ENCODE measurements at places on chromosomes 6 and 20.

- H3K36me3 ChIP-seq, result peaks cover 3% of the 10 kb centered on the region
- no peak for DNase-seq
- no peaks in the 10 kb centered on the region for H3K4me1 ChIP-seq
- H3K27ac ChIP-seq, result no peak overlapping the region
These were observed 365.6 kb downstream of the FARS2 start for GRCh38 chr6:5626727-5627426.

GRCh38 chr6:136772685-136773472, 19.4 kb downstream of the MAP3K5 start:
- peaks cover 4% of the 10 kb centered on the region for H3K27me3 ChIP-seq
- DNase-seq, result no peak
- H3K27ac ChIP-seq, result peak overlapping the region; percentile 17

GRCh38 chr6:107124934-107125348, 9.6 kb upstream of the BEND3 start:
- H3K27me3 ChIP-seq, result no peaks in the 10 kb centered on the region
- no peak for DNase-seq
- peaks cover 10% of the 10 kb centered on the region for H3K4me1 ChIP-seq
- no peaks in the 10 kb centered on the region for H3K36me3 ChIP-seq
- no peak overlapping the region for H3K27ac ChIP-seq

DNA sequence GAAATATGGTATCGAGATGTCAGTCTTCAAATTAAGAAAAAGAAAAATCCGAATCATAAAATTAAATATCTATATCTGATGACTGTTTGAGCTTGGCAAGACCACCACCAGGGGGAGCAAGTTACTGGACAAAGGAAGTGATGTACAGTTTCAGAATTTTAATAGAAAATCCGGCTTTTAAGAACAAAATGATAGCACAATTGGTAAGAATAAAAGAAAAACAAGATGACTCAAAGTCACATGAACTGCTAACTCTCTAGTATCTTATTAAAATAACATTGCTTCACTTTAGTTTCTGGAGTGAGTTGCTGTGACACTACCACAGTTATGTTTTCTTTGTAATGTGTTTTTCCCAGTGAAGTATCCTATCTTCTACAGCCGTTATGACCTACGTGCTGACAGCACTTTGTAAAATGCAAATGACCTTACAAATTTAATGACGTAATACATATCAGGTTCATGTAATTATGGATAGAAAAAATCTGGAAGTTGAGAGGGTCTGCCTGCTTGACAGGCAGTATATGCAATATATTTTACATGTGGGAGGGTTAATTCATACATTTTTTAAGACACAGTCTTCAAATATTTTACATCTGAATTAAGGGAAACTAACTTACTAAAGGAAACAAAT, 405.3 kb upstream of the HS3ST5 start:
- H3K27me3 ChIP-seq, result peaks cover 2% of the 10 kb centered on the region
- peak; percentile 29 for DNase-seq
- H3K4me1 ChIP-seq, result no peaks in the 10 kb centered on the region
- H3K4me3 ChIP-seq, result no peak overlapping the region

DNA sequence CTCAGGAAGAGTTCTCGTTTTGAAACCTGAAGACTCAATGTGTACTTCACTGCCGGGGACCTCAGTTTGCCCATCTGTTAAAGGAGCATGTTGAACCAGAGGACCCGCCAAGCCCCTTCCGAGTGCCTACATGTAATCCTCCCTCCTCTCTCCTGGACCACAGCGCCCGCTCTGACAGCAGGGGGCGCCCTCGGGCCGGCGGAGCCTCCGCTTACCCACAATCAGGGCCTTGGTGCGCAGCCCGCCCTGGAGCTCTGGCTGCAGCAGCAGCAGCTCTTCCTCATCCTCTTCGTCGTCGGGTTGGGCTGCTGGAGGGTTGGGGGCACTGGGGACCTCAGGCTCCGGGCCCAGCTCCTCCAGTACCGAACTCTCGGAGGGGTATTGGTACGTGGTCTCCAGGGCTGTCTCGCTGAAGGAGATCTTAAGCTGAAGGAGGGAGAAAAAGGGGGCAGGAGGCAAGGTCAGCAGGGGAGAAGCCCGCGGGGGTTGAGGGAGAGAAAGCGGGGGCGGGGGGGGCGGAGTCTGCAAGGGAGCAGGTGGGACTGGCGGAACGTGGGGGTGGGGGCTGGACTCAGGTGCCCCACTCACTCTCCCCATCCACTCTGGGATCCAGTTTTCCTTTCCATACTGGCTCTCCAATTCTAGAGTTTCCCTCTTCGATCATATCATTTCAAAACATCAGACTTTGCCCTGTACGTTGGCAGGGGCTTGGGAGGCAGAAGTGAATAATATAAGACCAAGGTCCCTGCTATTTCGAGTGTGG, 6.3 kb upstream of the DHX16 start:
- H3K36me3 ChIP-seq, result peaks cover 12% of the 10 kb centered on the region
- no peak overlapping the region for H3K27ac ChIP-seq
- peak; percentile 84 for DNase-seq
- H3K4me1 ChIP-seq, result peaks cover 18% of the 10 kb centered on the region
- H3K4me3 ChIP-seq, result no peak overlapping the region

- H3K36me3 ChIP-seq, result no peaks in the 10 kb centered on the region
- no peaks in the 10 kb centered on the region for H3K27me3 ChIP-seq
- DNase-seq, result no peak
- H3K4me1 ChIP-seq, result peaks cover 24% of the 10 kb centered on the region
- no peak overlapping the region for H3K4me3 ChIP-seq
- no peak overlapping the region for H3K27ac ChIP-seq
These were observed 117.1 kb upstream of the SPTLC3 start for GRCh38 chr20:12891643-12892042.

DNA sequence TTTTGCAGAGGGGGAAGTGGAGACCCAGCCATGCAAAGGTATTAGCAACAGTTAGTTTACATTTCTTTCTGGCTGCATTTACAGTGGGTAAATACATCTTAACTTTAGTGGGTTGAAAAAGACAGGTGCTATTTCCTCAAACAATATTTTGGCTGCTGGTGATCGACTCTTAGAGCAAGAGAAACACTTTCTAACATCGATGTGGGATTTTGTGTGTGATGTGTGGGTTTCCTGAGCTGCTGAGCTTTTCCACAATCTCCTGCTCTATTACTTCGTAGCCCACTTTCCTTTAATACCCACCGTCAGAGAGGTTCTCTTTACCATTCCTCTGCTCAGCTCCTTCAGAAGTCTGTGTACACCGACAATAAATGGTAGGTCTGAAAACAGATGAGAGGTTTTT, 339.0 kb downstream of the NRN1 start:
- peaks cover 3% of the 10 kb centered on the region for H3K4me1 ChIP-seq
- no peak for DNase-seq
- H3K27ac ChIP-seq, result no peak overlapping the region
- H3K36me3 ChIP-seq, result peaks cover 2% of the 10 kb centered on the region

GRCh38 chr20:25308671-25309394, 60.9 kb downstream of the PYGB start:
- DNase-seq, result no peak
- no peak overlapping the region for H3K4me3 ChIP-seq
- H3K4me1 ChIP-seq, result peaks cover 8% of the 10 kb centered on the region
- peak overlapping the region; percentile 17 for H3K27ac ChIP-seq
- H3K36me3 ChIP-seq, result peaks cover 3% of the 10 kb centered on the region

DNA sequence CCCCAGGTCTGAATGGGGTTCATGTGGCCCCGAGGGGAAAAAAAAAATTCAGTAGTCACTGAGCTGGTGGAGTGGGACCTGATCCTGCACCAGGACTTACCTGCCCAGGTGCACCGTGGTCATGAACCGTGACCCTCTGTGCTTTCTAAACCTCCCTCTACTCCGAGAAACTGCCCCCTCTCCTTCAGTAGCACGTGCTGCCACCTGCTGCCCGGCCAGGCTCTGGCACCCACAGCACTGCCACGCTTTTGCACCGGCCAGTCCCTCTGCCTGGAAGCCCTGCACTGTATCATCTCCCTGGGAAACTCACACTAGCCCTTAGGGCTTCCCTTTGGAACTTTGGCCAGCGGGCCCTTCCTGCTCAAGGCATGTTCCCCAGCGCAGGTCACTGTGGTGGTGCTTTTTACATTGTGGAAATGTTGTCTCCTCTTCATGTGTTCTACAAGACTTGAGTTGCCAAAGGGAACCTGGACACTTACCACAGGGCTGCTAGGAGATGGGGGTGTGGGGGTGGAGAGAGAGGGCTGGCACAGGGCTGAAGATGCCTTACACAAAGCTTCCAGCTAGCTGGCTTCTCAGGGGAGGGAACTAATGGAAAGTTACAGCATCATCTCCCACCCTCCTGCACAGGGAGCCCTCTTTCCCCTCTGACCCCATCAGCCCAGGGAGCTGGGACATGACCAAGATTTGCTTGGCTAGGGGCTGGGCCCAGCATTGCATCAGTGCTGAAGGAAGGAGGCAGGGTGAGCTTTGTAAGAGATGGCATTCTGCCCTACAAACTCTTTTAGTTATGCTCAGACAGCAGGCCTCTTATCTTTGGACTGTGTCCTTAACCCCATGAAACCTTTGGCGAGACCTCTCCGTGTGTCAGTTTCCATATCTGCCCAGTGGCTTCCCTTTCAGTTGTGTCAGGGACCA, 2.5 kb upstream of the PTPRT start:
- H3K4me3 ChIP-seq, result peak overlapping the region; percentile 52
- peaks cover 15% of the 10 kb centered on the region for H3K4me1 ChIP-seq
- peaks cover 41% of the 10 kb centered on the region for H3K27me3 ChIP-seq
- H3K36me3 ChIP-seq, result no peaks in the 10 kb centered on the region

DNA sequence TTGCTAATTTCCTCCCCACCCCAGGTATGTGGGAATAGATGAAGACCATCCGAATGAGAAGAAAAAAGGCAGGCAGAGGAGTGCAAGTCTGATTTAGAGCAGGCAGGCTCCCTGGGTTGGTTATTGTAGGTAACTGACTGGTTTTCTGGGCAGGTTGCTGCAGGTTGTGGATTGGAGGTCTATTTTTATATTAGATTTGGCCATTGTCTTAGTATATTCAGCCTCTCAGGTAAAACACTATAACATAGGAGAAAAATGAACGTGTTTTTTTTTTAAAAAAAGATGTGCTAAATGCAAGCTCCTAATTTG, 492 bp upstream of the TBC1D7 start:
- peak overlapping the region; percentile 97 for H3K27ac ChIP-seq
- DNase-seq, result no peak
- peaks cover 22% of the 10 kb centered on the region for H3K4me1 ChIP-seq

- peaks cover 52% of the 10 kb centered on the region for H3K4me1 ChIP-seq
- peak overlapping the region; percentile 82 for H3K4me3 ChIP-seq
- no peaks in the 10 kb centered on the region for H3K27me3 ChIP-seq
- DNase-seq, result no peak
These were observed 1.0 kb downstream of the BCL2L1 start for GRCh38 chr20:31721408-31722256.

- H3K4me1 ChIP-seq, result no peaks in the 10 kb centered on the region
- H3K27me3 ChIP-seq, result peaks cover 19% of the 10 kb centered on the region
- no peaks in the 10 kb centered on the region for H3K36me3 ChIP-seq
- DNase-seq, result no peak
These were observed 100.3 kb upstream of the MYL9 start for GRCh38 chr20:36441027-36441414.

DNA sequence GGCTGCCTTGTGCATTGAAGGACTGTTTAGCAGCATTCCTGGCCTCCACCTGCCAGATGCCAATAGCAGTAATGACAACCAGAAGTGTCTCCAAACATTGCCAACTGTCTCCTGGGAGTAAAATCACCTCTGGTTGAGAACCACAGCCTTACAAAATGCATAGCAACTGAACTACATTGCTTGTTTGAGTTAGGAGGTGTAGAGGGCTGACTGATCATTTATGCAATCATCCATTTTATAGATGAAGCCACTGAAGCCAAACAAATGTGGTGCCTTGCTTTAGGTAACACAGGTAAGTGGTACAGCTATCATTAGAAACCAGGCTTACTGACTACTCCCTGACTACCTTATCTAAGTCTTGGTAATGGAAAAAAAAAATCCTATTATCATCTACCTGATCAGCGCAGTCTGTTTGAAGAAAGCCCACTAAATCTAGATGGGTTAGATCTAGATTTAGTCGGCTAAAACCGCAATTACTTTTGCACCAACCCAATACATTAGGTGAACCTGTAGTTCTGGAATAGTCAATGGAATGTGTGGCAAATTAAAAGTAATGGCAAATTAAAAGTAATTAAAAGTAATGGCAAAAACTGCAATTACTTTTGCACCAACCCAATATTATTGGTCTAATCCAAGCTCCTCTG, 47.7 kb upstream of the F13A1 start:
- DNase-seq, result no peak
- no peak overlapping the region for H3K4me3 ChIP-seq
- no peak overlapping the region for H3K27ac ChIP-seq
- no peaks in the 10 kb centered on the region for H3K36me3 ChIP-seq
- H3K27me3 ChIP-seq, result peaks cover 7% of the 10 kb centered on the region

GRCh38 chr20:61130156-61130555, 121.9 kb upstream of the CDH4 start:
- no peaks in the 10 kb centered on the region for H3K4me1 ChIP-seq
- H3K36me3 ChIP-seq, result no peaks in the 10 kb centered on the region

- H3K27me3 ChIP-seq, result no peaks in the 10 kb centered on the region
- H3K4me1 ChIP-seq, result no peaks in the 10 kb centered on the region
- no peak for DNase-seq
- H3K27ac ChIP-seq, result no peak overlapping the region
- no peak overlapping the region for H3K4me3 ChIP-seq
These were observed 135.7 kb downstream of the BTBD3 start for GRCh38 chr20:12053353-12053752.

- H3K27me3 ChIP-seq, result no peaks in the 10 kb centered on the region
- peaks cover 24% of the 10 kb centered on the region for H3K4me1 ChIP-seq
- H3K4me3 ChIP-seq, result no peak overlapping the region
These were observed 100.2 kb upstream of the ARMC2 start for GRCh38 chr6:108748055-108748454.

DNA sequence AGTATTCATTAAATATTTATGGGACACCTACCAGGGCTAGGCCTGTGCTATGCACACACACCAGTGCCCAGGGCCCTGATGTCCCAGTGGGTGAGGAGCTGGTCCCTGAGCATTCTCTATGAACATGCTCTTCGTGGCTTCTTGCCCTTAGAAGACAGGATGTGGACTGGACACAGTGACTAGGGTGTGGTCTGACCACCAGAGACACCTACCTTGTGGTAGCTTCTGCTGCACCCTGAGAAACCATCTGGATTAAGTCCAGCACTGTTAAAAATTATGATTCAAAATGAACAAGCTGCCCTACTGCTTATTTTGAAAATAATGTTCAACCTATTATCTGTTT, 112.9 kb upstream of the RPS6KA2 start:
- peaks cover 66% of the 10 kb centered on the region for H3K27me3 ChIP-seq
- H3K36me3 ChIP-seq, result no peaks in the 10 kb centered on the region
- no peak overlapping the region for H3K4me3 ChIP-seq
- peaks cover 20% of the 10 kb centered on the region for H3K4me1 ChIP-seq
- H3K27ac ChIP-seq, result no peak overlapping the region

GRCh38 chr20:3818155-3819151, 1.9 kb upstream of the AP5S1 start:
- H3K27ac ChIP-seq, result peak overlapping the region; percentile 69
- peak; percentile 69 for DNase-seq
- peak overlapping the region; percentile 45 for H3K4me3 ChIP-seq
- H3K36me3 ChIP-seq, result no peaks in the 10 kb centered on the region

- no peaks in the 10 kb centered on the region for H3K27me3 ChIP-seq
- peak overlapping the region; percentile 75 for H3K27ac ChIP-seq
- H3K4me1 ChIP-seq, result peaks cover 12% of the 10 kb centered on the region
- no peak for DNase-seq
These were observed 173.5 kb downstream of the SCP2D1 start for GRCh38 chr20:18986895-18987580.
